ENCODE measurements at places on chromosomes 13 and 19.

GRCh38 chr13:75788481-75788981 is 152.4 kb downstream of the LMO7 start:
- peak; percentile 47 for DNase-seq

- DNase-seq: no peak
Measured at GRCh38 chr13:80386002-80386401, 45.1 kb upstream of the SPRY2 start.

- no peak for DNase-seq
Measured at GRCh38 chr19:41601771-41602170, 25.1 kb downstream of the CEACAM4 start.

GRCh38 chr19:4803736-4804695 is 12.5 kb downstream of the FEM1A start:
- DNase-seq: peak; percentile 50

- DNase-seq: peak; percentile 18
Measured at GRCh38 chr13:20940083-20940482, 37.5 kb upstream of the XPO4 start.

DNA sequence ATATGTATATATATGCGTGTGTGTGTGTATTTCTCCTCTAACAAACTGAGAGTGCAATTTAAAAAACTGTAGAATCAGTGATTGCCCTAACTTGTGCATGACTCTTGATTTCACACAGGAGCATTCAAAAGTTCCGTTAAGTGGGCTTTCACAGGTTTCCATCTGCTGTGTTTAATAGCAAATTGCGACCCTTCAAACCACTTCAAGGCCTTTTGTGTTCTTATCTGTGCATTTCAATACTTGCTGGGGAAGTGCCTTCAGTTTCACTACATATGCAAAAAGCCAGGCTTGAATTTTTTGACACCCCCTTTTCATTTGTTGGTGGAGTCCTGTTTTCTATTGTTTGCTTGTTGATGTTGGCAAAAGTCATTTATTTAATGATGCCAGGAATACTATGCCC is 158.0 kb downstream of the TM9SF2 start:
- no peak for DNase-seq

DNA sequence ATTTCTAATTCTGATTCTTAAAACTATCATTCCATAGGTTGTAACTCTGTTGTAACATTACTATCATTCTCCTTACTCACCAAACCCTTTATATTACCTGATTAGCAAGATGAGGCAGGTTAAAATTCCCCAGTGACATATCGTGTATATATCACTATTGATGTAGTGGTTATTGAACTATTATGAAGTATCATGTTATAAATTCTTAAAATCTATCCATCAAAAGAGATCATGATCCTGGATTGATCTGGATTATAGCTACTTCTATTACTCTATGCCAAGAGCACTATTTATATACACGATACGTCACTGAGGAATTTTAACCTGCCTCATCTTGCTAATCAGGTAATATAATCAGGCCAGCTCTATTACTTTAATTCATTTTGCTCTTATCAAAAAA is 533.9 kb downstream of the SLITRK6 start:
- no peak for DNase-seq

- no peak for DNase-seq
Measured at GRCh38 chr19:16429066-16429758, 42.6 kb downstream of the EPS15L1 start.

GRCh38 chr13:43773602-43774001 is 13.2 kb downstream of the ENOX1 start:
- DNase-seq: no peak

DNA sequence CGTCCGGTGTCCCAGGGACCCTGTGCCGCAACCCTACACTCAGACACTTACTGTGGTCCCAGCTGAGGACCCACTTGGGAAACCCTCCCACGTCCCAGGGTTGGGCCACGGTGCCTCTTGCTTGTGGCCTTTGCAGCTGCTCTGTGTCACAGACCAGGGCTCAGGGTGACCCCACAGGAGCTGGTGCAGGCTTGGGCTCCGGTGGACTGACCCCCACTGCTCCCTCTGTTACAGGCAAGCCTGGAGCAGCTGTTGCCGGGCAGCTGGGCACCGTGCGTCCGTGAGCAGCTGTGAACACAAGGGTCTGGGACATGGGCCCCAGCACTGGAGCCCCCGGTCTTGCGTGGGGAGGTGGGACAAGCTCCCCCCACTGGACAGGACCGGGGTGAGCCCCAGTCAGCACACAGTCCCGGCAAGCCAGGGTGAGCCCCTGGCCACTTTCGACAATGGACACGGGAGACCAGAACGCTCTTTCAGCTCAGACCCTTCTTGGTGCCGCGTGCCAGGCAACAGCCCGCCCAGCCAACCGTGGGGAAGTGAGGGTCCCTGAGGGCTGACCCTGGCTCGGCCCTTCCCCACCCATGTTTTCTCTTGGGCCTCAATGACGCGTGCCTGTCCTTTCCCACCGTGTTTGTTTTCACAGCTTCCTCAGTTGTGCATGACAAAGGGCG is 65.7 kb upstream of the C13orf46 start:
- no peak for DNase-seq

DNA sequence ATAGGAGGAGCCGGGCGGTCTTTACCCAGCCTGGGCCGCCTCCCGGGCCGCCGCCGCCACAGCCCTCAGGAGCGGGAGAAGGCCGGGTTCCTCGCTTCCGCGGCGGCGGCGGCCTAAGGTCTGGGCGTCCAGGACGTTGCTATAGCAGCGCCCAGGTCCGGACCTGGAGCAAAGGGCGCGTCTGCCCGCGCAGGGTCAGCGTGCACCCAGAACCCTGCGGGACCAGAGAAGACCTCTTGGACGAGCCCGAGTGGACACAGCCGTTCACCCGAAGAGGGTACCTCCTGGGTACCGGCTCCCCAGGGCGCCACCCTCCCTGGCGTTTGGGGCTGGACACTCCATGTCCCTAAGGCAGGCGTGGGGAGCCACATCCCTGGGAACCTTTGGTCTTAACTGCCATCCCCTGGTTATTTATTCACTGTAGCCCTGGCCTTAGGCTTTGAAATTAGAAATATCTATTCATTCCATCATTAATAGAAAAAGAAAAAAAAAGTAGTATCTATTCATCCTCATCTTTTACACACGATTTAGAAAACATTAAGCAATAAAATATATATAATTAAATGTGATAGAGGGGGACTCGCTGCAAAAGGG is 2.4 kb downstream of the DZIP1 start:
- DNase-seq: peak; percentile 45

DNA sequence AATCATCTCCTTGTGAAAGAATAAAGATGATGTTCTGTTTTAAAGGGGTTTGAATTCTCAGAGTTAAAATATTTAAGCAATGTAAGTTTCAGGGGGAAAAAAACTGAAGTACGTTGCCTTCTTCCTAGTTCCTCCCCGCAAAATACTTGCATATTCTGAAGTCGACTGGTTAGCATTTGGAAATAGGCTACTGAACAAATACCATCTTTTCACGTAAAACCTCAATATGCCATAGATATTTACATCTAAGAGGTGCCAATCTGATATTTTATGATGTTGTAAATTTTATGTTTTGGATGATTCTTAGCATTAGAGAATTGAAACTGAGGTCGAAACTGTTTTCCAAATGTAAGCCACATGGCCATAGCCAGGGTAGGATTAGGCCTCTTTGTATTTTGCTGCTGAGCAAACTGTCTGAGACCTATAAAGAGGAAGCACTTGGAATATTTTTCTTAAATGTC is 138.3 kb downstream of the FLT1 start:
- no peak for DNase-seq

- no peak for DNase-seq
Measured at GRCh38 chr13:65470781-65471180, 1759.4 kb downstream of the PCDH9 start.

- DNase-seq: peak; percentile 57
Measured at GRCh38 chr13:111429064-111429558, 108.7 kb downstream of the TEX29 start.

- DNase-seq: no peak
Measured at GRCh38 chr13:107961849-107962608, 253.3 kb downstream of the LIG4 start.

DNA sequence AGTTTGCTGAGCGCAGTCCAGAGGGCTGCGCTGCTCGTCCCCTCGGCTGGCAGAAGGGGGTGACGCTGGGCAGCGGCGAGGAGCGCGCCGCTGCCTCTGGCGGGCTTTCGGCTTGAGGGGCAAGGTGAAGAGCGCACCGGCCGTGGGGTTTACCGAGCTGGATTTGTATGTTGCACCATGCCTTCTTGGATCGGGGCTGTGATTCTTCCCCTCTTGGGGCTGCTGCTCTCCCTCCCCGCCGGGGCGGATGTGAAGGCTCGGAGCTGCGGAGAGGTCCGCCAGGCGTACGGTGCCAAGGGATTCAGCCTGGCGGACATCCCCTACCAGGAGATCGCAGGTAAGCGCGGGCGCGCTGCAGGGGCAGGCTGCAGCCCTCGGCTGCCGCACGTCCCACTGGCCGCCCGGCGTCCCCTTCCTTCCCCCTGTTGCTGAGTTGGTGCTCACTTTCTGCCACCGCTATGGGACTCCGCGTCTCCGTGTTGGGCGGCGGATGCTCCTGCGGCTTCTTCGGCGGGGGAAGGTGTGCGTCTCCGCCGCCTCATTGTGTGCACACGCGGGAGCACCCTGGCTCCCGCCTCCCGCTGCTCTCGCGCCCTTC is 772 bp downstream of the GPC6 start:
- peak; percentile 24 for DNase-seq

DNA sequence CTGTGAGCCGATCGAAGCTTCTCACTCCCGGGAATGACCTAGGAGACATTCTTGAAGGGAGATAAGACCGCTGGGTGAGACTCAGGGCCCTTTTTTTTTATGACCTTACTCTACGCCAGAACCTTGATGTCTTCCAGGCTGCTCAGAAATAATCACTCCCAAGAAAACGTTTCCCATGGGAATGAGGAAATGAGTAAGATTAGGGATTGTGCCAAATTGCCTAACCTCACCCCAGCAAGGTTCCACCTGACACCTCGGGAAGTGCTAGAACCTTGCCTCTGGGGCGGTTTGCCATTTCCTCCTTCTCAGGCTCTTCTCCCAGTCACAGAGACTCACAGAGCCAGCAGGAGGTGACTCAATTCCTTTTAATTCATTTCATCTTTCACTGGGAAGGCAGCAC is 2.3 kb downstream of the SLC46A3 start:
- peak; percentile 17 for DNase-seq

- no peak for DNase-seq
Measured at GRCh38 chr13:76778853-76779252, 107.4 kb downstream of the KCTD12 start.

GRCh38 chr19:33301144-33301899 is 1.0 kb downstream of the CEBPA start:
- no peak for DNase-seq

DNA sequence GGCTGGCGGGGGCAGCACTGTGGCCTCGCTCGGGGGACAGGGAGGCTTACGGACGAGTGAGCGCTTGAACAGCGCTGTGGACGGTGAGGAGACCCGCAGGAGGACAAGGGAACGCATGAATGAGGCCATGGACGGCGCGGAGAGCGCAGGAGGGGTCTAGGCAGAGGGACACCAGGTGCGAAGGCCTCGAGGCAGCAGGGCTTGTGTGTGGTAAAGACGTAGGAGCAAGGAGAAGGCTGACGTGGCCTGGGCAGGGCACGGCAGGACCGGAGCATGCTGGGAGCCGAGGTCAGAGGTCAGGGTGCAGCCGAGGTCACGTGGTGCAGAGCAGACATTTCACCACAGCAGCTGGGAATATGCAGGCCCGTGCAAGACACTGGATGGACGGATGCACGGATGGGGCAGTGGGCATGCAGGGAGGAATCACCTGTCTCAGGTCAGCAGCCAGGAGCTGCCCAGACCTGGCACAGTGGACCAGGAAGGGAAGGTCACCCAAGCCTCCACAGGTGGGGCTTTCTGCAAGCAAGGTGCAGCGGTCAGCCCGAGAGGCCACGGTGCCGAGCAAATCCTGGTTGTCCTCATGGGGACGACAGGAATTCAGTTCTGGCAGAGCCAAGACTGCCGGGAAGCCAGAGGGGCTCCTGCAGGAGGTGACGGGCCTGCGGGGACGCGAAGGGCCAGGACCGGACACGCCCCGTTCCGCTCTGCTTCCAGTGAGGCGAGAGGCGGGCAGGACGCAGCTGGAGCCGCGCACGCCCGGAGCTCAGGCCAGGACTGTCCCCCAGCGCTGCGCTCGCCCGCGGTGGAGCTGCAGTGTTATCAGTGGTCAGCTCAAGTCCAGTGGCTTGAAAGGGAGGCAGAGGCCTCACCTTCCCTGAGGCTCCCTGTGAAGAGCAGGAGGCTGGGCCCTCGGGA is 72.2 kb downstream of the RASA3 start:
- DNase-seq: no peak

- peak; percentile 43 for DNase-seq
Measured at GRCh38 chr13:37618554-37618953, 20.0 kb upstream of the POSTN start.

- peak; percentile 13 for DNase-seq
Measured at GRCh38 chr13:101941095-101941783, 460.6 kb downstream of the FGF14 start.

DNA sequence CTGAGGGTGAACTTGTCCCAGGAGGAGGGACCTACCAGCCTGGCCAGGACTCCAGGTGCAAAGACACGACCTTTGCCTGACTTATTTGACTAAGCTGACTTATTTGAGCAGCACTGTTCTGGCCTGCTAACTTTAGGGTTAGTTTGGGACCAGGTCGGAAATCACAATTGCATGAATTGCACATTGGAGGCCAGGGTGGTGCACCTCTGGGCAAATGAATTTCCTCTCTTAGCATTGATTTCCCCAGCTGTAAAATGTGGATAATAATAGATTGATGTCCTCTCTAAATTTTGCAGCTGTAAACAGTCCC is 1.4 kb upstream of the BST2 start:
- DNase-seq: no peak

GRCh38 chr13:110396913-110397381 is 89.9 kb downstream of the COL4A2 start:
- DNase-seq: peak; percentile 95

GRCh38 chr19:4556597-4557127 is 2.8 kb downstream of the SEMA6B start:
- DNase-seq: peak; percentile 58

DNA sequence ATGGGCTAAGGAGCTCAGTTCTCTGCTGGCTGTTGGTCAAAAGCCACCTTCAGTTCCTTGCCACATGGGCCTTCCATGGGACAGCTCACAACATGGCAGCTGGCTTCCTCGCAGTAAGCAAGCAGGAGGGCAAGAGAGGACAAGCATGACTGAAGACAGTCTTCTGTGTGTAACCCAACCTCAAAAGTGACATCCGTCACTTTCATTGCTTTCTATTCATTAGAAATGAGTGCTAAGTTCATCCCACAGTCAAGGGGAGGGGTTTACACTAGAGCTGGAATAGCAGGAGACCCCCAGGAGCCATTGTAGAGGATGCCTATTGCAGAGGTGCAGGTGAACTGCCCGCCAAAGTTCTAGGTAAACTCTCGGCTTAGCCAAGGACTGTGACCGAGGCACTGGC is 163.3 kb downstream of the NUFIP1 start:
- no peak for DNase-seq

- DNase-seq: no peak
Measured at GRCh38 chr13:80118506-80118905, 222.4 kb downstream of the SPRY2 start.

- no peak for DNase-seq
Measured at GRCh38 chr13:47875201-47875600, 125.9 kb downstream of the SUCLA2 start.

GRCh38 chr19:38849860-38850435 is at the start of gene HNRNPL:
HNRNPL (minus strand) TSS chr19:38849986; CDS start chr19:38849966, 20 bp downstream.
- peak; percentile 97 for DNase-seq

Data from AG08395 (cell line).